ENCODE measurements at places on chromosomes 2 and 18.

GRCh38 chr2:31236433-31237205 lies 2.7 kb downstream of the EHD3 start:
- no peak for DNase-seq

DNA sequence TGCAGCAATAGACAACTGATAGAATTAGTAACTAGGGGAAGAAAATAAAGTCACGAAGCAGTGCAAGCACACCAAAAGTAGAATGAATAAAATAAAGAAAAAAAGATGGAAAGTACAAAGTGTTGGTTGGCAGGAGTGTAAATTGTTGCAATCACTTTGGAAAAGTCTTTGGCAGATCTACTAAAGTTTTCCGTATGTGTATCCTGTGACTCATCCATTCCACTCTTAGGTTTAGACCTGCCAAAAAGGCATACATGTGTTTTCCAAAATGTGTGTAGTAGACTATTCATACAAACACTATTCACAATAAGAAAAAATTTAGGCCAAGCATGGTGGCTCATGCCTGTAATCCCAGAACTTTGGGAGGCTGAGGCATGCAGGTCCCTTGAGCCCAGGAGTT lies 282.1 kb upstream of the FSIP2 start:
- no peak for DNase-seq

GRCh38 chr2:120624061-120624737 lies 111.5 kb upstream of the GLI2 start:
- DNase-seq: no peak

GRCh38 chr2:11375689-11376027 lies 31.2 kb upstream of the ROCK2 start:
- DNase-seq: no peak

DNA sequence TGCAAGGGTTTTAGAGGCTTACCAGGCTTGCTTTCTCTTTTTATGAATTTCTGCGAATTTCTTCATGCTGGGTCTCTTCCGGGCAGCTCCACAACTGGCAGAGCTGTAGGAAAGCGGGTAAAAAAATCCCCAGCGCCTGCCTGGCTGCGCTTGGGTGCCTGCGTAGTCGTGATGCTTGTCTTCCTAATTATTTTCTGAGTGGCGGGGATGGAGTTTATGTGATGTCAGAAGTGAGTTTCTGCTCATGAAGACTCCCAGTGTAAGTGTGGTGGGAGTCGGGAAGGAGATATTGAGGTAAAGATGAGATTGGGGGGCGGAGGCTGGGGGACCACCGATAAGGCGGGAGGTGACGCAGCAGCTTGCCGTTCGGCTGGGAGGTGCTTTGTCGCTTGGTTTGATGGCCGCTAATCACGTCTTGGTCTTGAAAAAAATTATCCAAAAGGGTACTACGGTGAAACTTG lies 229.8 kb downstream of the LDLRAD4 start:
- no peak for DNase-seq

DNA sequence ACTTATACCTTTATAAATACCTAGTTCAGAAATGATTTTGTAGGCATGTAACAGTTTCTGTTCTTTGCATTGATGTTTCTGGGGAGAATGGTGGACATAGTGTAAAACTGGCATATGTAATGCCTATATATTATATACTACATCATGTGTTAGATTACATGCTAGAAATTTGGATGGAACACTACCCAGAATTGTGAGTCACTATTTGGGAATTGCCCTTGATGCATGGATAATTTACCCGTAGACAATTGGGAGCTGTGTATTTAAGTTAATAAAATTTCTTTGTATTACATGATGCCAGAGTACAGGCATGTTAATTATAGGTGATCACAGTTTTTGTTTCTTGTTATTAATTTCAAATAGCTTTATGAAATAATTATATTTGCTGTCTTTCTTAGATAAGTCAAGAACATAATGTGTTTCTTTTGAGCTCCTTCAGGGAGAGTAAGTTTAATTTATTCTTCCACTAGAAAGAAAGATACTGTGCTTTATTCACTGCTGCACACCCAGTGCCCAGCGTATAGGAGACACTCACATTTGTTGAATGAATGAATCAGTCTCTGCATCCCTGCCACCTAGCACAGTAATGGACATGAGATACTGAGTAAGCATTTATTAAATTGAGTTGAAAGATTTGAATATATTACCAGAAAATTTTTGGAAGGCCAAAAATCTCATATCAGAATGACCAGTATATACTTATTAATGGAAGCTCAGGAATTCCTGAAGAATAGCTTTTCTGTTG lies 16.9 kb downstream of the ACSL3 start:
- no peak for DNase-seq

- DNase-seq: no peak
Measured at GRCh38 chr2:190210471-190210870, 109.2 kb downstream of the HIBCH start.

- DNase-seq: no peak
Measured at GRCh38 chr18:33761363-33761762, 183.3 kb downstream of the ASXL3 start.

DNA sequence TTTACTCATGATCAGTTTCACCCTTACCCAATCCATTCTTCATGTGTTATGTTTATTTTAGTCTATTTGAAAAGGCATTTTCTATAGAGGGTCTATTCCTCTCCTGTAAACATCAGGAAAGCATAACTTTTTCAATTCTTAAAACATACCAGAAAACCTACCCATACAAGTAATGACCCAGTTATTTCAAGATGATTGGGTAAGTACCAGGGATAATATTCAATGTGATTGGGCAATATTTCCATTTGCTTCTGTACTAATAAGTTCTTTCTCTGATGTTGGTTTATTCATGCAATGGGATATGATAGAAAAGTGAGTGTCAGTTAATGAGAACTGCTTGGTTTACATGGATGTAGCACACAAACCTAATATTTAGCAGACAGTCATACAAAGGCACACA lies 87.6 kb downstream of the CCBE1 start:
- no peak for DNase-seq

DNA sequence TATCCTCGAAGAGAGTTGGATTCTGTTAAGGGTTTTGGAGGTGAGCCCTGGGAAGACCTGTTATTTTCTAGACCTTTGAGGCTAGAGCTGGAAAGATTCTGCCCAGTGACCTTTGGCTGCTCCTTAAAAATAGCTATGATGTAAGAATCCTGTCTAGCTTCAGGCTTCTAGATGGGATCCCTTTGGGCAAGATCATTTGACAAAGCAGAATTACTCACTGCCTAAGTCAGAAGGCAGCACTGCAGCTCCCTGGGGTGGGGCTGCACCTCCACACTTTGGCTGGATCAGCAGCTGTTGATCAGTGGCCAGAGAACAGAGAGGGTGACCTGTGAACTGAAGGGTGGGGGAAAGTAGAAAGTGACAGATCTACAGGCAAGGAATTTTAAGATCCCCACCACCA lies 103.8 kb downstream of the ASAP2 start:
- DNase-seq: no peak

- DNase-seq: no peak
Measured at GRCh38 chr18:58143386-58143785, 99.4 kb downstream of the NEDD4L start.

- no peak for DNase-seq
Measured at GRCh38 chr18:54479365-54479764, 111.7 kb upstream of the DYNAP start.

GRCh38 chr2:97749581-97749980 lies 36.2 kb downstream of the ZAP70 start:
- no peak for DNase-seq

DNA sequence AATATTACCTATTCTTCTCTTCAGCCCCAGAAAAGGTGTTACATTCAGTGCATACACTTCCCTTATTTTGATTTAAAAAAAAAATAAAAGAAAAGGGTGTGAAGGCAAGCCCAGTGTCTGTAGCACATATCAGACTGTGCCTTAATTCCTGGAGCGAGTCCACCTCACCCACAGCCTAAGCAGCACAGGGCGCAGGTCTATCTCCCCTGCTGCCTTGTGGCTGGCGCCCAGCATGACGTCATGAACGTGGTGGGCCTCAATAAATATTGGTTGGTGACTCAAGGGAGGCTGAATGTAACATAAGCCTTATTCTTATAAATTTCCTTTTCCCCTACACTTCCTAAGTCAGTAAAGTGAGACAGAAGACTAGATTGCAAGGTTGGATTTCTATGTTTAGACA lies 26.4 kb downstream of the ST3GAL5 start:
- DNase-seq: no peak

DNA sequence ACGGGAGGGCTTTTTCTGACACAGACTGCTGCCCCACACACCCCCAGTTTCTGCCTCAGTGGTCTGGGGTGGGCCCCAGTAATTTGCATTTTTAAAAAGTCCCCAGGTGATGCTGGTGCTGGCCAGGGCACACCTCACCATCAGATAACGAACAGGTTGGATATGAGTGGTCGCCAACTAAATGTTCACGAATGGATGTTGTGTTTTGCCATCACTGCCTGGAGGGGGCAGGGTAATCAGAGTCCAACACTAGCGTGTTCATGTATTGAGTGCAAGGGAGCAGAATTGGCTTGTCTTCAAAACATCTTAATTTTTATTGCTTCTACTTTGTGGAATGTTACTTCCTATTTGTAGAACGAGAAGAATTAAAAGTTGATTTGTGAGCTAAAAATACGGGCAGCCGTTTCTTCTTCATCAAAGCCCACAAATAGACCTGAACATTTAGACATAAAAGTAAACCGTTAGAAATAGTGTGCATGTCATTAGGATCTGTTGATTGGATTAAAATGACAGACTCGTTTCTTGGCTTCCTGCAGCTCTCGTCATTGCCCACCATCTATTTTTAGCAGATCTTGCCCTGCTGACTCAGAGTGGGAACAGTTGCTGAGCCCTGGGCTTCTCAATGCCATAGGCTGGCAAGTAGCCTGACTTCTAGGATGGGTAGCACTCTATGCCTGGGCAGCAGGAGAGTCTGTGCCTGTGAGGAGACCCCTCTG lies 45.2 kb downstream of the NCK2 start:
- no peak for DNase-seq

DNA sequence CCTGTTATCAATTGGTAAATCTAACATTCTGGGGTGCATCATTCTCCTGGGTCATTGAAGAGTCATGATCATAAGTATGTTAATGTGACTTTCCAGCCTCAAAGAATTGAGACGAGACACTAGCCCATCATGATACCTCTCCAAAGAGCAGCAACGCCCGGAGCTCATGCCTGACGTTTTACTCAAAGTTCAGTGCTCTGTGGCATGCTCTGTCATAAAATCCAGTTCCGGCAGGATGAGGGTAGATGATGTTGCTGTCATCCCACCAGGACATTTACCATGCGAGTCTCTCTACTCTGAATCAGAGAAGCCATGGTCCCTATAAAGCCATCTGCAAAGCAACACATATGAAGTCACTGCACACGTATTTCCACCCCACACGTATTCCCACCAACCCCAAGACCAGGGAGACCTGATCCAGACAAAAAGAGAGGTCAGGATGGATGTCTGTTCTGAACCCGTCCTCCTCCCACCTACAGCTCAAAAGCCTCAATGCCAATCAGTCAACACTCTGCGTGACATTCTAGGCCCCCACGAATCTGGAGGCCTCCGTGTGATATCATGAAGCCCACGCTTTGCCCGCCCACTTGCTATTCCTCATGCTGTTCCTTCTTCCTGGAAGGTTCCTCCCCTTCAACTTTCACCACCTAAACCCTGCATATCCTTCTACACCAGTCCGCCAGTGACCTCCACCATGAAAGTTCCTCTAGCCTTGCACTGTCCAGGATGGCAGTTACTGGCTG lies 85.8 kb downstream of the DNMT3A start:
- DNase-seq: no peak

GRCh38 chr2:216298719-216299495 lies 73.4 kb downstream of the MARCHF4 start:
- no peak for DNase-seq

GRCh38 chr18:37320317-37320716 lies 245.3 kb downstream of the CELF4 start:
- DNase-seq: no peak

- no peak for DNase-seq
Measured at GRCh38 chr2:10447300-10447894, 730 bp downstream of the ODC1 start.

- DNase-seq: no peak
Measured at GRCh38 chr2:217995731-217996231, 7.0 kb downstream of the TNS1 start.

DNA sequence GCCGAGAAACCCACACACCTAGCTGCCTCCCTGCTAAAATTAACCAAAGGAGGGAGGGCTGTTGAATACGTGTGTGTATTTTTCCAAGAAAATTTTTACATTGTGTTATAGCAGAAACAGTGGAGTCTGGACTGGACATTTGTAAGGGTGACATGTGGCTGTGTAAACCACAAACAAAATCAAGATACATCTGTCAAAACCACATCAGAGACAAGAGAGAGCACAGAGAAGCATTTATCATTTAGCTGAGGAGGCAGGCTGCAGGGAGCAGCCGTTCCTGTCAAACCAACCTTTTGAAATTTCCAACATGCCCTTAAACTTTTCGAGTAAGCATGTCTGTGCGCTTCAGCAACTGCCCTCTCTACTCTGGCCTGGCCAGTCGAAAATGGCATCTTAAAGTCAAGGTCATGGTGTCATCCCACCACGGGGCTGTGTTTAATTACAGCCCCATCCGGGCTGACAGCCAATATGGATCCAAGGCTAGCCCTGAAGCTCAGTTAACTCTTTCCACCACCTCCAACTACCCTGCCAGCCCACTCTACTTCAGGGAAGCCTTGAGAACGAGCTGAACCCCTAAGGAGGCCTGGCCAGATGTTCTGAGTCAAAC lies 8.4 kb downstream of the BCL11A start:
- no peak for DNase-seq

- no peak for DNase-seq
Measured at GRCh38 chr18:57430079-57431001, 4.8 kb upstream of the ONECUT2 start.

DNA sequence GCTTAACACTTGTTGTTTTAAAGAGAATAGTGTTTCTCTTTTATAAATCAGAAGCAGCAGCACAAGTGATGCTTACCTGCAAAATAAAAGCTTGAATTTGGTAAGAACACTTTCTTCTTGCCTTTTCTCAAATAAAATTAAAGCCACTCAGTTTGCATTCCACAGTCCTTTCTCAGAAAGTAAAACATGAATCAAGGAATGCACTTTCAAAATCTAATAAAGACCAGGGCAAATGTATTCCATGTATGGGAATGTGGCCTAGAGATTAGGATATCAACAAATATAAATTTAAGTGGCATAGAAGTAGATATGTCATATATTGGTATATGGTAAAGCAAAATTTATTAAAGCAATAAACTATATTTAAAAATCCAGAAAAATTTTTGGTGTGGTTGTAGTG lies 352.8 kb downstream of the THSD7B start:
- no peak for DNase-seq

DNA sequence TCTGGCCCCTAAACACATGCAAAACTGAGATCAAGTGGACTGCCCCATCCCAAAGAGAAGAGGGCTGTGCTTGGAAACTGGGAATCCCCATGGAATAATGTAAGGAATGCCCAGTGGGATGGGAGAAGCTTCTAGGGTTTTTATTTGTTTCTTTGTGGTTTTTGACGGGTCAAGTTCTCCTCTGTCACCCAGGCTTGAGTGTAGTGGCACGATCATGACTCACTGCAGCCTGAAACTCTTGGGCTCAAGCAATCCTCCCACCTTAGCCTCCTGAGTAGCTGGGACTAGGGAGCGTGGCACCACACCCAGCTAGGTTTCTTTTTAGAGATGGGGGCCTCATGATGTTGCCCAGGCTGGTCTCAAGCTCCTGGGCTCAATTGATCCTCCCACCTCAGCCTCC lies 101.7 kb upstream of the ZSWIM2 start:
- no peak for DNase-seq
